T-cell (primary cell): ENCODE measurements at places on chromosomes 6 and 20.

DNA sequence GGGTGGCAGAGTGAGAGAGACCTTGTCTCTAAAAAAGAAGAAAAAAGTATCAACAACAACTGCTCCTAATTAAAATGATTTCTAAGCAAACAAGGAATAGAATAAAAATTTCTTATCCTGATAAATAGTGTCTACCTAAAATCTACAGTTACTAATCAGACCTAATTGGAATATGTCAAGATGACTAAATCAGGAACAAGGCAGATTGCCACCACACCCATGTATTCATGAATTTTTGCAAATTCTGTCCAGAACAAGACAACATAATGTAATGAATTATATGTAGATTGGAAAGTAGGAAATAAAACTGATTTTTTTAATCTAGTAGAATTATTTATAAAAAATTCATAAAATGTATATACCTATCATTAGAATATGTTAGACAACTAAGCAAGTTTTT lies 339.8 kb downstream of the NKAIN2 start:
- DNase-seq = no peak

GRCh38 chr6:13045676-13046075 lies 282.7 kb downstream of the TBC1D7 start:
- no peak for DNase-seq

- no peak for DNase-seq
These were observed 223.4 kb upstream of the TAB2 start for GRCh38 chr6:149094156-149094555.

DNA sequence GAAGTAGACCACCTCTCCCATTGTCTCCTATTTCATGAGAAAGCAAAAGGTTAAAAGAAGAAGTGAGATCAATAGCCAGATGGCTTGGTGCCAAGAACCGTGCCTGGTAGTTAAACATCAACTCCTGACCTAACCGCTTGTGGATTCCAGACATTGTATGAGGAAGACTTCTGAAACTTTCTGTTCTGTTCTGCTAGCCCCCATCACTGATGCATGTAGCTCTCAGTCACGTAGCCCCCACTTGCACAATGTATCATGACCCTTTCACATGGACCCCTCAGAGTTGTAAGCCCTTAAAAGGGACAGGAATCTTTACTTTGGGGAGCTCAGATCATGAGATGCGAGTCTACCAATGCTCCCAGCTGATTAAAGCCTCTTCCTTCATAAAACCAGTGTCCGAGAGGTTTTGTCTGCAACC lies 301.2 kb downstream of the RNGTT start:
- DNase-seq = no peak

DNA sequence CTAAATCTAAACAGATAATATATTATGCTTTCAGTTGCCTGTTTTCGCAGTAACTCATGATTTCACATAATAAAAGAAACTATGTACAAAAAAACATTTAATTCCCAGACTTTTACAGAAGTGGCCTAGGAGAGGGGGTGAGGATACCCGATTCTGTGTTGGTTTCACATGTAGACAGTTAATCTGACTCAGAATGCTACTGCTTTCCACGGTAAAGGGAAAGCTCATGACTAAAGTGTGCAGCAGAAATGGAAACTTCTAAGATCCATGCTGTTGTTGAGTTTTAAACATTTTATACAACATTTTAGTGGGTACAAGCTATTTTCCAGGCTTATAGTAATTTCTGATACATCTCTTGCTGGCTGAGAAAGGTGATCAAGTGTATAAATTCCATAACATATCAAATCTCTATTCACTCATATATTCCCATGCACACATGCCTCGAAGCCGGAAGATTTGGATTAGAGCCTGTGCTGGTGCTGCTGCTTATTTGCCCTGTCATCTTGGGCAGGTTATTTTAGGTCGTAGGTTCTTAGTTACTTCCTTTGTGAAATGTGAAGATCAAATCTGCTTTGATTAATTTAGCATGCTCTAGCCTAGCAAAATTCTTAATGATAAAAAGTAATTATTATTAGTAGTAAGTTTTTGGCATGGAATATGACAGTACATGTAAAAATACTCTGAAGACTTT lies 896.7 kb upstream of the MAP3K7 start:
- DNase-seq = no peak

GRCh38 chr6:110523451-110524021 lies 47.1 kb upstream of the SLC22A16 start:
- no peak for DNase-seq

DNA sequence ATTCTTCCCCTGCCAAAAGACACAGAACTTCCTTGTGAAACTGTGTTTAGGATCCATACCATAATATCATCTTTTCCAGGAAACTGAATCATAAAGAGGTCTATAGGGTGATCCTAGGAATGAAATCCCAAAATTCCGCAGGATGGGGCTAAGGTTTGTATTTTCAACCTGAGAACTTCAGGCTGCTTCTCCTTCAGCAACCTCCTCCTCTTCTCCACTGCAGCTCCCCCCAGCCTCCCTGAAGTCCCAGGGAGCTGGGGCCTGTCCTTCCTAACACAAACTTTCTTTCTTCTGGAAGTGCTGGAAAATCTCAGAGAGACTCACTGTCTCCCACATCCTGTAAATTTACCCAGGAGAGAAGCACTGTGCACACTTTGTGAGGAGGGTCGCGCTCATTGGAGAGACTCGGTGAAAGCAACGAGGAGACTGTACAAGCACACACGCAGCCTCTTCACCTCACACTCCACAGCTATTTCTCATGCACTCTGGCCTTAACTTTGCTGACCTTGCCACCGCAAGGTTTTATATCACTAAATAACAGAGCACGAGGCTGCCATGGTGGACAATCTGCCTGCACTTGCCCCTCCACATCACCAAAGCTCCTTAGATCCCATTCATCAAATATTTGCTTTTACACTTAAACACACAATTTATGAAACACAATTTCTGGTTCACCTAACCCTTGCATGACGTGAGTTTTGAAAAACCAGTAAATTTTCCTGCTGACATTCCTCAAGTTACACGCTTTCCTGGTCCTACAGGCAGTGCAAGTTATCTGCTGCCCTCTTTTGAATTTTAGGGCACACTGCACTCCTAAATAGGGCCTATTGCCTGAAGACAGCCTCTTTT lies 14.3 kb downstream of the ID4 start:
- DNase-seq = no peak

GRCh38 chr20:58788896-58789544 lies 61.7 kb downstream of the GNAS-AS1 start:
- no peak for DNase-seq

GRCh38 chr6:20402342-20403069 lies 827 bp downstream of the E2F3 start:
- DNase-seq = no peak

DNA sequence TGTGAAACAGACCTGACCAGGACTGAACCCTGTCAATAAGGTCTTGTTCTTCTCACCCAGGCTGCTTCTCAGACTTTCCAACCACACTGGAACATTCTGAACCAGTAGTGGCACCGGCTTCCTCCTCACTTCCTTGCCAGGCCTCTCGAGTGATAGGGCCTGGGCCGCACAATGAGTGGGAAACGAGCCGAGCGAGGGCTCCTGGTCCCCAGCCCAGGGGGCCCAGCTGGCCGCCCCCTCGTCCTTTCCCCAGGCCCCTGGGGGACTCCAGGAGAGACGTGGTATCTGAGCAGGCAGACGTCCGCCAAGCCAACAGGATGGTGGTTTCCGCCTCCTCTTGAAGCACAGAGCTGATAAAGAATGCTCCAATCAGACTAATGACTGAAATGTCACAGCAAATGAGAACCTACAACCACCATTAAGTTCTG lies 117.9 kb downstream of the GMDS start:
- peak; percentile 3 for DNase-seq

GRCh38 chr20:22429175-22430153 lies 154.9 kb downstream of the FOXA2 start:
- no peak for DNase-seq

DNA sequence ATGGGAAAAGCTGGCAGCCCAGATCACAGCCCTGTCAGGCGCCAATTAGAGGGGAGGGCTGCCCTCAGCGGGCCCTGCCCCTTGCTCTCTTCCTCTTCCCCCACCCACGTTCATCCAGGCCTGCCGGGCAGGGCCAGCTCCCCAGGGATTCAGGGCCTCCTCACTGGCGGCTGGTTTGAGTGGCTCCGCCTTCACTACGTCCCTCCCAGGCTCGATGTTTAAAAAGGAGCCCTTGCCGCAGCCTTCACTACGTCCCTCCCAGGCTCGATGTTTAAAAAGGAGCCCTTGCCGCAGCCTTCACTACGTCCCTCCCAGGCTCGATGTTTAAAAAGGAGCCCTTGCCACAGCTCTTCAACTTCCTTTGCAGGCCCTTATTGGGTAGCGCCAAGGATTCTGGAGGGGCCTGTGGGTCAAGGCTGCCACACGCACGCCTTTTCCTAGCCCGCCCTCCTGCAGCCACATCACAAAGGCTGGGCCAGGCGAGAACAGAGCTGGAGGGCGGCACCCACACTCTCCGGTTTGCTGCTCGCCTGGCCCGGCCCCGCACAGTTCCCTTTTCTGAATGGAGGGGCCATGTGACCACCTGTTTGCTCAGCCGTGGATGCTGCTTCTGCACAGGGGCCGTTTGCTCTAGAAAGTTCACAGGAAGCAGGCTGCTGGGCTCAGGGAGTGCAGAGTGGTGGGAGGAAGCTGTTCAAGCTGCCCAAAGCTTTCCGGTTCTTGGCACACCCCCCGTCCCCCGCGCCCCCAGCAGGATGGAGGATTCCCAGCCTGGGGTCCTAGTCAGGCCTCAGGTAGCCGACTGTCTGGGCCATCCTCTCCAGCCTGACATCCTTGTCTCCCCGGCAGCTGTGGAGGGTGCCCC lies 1.6 kb downstream of the SLC17A9 start:
- peak; percentile 60 for DNase-seq

DNA sequence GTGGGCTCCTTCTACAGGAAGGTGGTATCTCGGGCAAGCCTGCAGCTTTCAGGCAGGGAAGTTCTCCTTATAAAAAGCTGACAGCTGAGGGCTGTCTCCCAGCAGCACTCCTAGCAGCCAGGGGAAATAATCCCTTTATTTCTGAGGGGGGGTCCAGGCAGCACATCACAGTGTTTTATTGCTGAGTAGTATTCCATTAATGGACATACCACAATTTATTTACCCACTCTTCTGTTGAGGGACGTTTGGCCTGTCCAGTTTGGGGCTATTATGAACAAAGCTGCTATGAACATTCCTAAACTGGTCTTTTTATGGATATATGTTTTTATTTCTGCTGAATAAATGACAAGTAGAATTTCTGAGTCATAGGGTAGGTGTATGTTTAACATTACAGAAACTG lies 20.0 kb upstream of the PHACTR2 start:
- no peak for DNase-seq

GRCh38 chr6:10141746-10142443 lies 273.0 kb downstream of the TFAP2A start:
- no peak for DNase-seq

GRCh38 chr6:37058084-37058586 lies 52.7 kb downstream of the FGD2 start:
- no peak for DNase-seq

DNA sequence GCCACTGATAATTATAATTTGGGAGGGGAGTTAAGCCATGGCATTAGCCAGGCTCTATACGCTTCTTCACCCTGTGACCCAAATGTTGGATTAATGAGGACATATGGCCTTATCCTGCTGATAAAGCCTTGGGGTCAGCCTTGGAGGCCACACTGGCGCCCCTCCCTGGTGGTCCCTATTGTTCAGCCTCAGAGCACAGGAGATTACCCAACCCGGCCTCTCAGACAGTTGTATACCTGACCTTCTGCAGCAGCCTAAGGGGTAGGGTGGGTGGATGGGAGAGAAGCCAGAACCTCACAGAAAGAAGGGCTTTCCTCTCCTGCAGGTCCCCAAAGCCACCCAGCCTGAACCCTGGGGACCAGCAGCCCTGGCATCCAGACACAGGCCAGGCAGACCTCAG lies 76.8 kb downstream of the LINC00237 start:
- DNase-seq = no peak

DNA sequence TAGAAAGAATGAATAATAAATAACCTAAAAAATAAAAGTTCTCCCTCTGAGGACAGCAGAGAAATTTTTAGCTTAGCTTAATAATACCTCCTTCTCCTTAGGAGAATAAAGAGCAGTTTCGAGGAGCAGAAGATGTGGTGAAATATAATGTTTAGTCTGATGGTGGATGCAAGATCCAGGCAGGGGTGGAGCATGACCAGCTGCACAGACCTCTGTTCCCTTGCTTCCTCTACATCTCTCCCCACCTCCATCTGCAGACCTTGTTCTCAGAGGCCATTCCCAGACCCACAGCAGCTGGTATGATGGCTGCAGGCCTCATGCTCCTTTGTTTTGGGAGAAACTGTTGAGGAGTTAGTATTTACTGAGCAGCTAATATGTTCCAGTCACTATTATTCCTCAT lies 1.5 kb downstream of the BTN3A2 start:
- DNase-seq = no peak

GRCh38 chr6:42163981-42164380 lies 9.2 kb upstream of the GUCA1A start:
- DNase-seq = no peak

DNA sequence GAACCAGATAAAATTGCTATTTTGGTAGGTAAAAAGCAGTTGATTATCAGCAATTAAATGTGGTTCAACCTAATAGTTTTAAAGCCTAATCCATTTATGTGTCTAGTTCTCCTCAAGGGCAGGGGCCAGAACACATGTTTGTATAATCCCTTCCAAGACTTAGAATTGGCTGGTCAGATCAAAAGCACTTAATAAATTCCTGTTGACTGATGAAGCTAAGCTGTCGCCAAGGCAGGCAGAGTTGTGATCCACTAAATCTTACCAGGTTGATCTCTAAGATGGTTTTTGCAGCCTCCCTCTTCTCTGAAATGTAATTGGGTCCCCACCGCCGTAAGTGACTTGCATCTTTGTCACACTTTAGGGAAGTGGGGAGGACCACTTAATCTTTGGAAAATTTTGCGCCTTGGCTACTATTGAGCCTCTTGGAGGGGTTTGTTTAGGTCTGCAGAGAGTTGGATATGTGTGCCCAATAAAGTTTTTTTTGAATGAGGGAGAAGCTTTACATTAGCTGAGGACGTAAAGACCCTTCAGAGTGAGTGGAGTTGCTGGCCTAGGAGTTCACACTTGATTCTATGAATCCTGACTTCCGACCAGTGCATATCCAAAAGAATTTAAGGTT lies 65.9 kb downstream of the PHF20 start:
- no peak for DNase-seq

GRCh38 chr20:9981829-9982228 lies 53.0 kb upstream of the ANKEF1 start:
- no peak for DNase-seq

DNA sequence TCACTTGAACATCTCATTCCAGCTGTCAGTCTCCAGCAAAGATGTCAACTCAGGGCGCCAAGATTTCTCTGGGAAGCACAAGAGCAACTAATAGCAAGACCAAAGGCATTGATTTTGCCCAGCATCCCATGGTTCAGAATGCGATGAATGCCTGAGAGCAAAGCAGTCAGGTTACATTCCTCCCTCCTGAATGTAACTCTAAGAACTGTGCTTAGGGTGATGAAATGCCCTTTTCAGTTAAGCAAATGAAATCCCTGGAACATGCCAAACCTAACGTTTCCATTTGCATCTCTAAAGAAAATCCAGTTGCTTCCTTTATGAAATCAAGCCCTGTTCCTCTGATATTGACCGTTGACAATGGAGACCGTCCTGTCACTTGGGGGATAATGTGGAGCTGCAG lies 224.0 kb upstream of the PLN start:
- no peak for DNase-seq
